Activated CD8-positive, alpha-beta memory T cell treated with anti-CD3 and anti-CD28 coated beads for 1 hour (primary cell): ENCODE measurements at places on chromosomes 12 and 14.

DNA sequence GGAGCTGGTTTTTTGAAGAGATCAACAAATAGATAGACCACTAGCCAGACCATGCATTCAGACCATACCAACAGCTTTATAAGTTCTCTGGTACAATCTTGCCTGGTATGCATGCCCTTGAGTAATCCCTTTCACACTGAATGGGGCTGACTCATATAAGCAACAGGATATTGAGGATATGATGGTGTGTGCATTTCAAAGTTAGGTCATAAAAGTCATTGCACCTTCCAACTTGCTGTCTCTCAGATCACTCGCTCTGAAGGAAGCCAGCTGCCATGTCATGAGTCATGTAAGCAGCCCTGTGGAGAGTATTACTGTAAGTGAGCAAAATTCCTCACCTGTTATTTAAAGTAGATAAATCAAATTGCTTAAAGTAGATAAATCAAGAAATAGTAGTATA lies 45.0 kb upstream of the OR6J1 start:
- no peak for DNase-seq

DNA sequence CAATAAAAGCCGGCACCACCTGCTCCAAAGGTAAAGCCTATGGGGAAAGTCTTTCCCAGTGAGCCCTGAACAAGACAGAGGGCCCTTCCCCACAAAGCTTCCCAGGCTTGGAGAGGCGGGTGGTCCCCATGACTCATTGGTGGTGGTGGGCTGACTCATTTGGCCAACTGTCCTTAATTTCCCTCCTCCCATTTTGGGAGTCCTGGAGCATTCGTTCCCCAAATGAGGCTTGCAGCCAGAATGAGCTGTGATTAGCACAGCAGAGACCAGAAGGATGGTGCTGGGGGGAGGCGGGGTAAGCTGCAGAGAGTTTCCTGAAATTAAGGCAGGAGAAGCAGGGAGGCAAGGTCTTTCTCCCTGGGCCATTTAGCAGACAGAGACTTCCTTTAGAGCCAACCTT lies 241.7 kb downstream of the DPF3 start:
- no peak for DNase-seq

DNA sequence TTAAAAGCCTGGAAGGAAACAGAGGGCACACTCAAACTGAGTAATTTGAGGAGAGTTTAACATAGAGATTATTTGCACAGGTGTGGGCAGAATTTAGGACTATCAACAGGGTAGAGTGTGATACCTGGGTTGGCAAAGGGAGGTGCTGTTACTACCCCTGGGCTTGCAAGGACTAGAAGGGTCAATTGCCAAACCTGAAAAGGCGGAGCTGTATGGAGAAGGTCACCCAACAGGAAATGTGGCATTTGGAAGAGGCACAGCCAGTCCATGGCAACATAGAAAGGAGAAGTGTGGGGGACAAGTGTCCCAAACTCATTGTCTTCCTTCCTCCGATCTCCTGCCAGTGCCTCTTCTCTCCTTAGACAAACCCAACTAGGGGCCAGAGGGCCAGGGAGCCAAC lies 21.6 kb upstream of the MED13L start:
- DNase-seq = no peak

DNA sequence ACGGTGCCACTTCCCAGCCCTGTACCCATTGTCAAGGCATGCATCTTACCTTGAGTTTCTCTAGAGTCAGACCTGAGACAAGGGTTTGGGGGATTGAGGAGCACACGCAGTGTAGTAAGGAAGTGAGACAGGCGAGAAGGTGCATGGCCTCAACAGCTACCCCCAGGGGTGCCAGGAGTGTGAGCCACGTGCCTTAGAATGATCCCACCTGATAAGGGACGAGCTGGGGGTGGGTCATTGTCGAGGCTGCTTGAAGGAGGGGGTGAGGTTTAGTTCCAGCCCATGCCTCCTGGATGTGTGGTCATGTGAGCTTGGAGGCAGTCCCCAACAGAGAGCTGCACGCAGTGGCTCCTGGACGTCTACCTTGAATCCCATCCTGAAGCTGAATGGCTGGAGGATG lies 320.5 kb downstream of the VRK1 start:
- no peak for DNase-seq

- no peak for DNase-seq
Measured at GRCh38 chr14:31934767-31935266, 142.3 kb upstream of the ARHGAP5 start.

DNA sequence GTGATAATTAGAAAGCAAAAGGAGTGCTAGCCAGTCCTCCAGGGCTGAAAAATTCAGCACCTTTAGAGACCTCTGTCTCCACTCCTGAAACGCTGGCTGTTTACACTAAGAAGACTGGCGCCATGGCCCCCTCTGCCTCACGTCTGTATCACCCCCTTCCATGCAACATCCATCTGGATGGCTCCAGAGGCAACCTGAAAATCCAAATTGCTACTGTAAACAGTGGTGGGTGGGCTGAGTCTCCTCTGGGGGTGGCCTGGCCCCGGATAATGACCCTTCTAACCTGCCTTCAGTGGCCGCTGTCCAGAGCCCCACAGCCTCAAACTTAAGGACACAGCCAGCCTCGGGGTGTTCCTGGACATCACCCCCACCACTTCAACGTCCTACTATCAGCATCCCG lies 1.4 kb downstream of the PRKD1 start:
- DNase-seq = no peak

- DNase-seq = no peak
Measured at GRCh38 chr12:82645414-82645813, 41.3 kb upstream of the TMTC2 start.

GRCh38 chr12:95402096-95402495 lies 71.9 kb upstream of the METAP2 start:
- no peak for DNase-seq

GRCh38 chr12:111207761-111208160 lies 161.1 kb downstream of the PHETA1 start:
- DNase-seq = no peak

GRCh38 chr12:66594688-66595087 lies 84.2 kb downstream of the GRIP1 start:
- no peak for DNase-seq

DNA sequence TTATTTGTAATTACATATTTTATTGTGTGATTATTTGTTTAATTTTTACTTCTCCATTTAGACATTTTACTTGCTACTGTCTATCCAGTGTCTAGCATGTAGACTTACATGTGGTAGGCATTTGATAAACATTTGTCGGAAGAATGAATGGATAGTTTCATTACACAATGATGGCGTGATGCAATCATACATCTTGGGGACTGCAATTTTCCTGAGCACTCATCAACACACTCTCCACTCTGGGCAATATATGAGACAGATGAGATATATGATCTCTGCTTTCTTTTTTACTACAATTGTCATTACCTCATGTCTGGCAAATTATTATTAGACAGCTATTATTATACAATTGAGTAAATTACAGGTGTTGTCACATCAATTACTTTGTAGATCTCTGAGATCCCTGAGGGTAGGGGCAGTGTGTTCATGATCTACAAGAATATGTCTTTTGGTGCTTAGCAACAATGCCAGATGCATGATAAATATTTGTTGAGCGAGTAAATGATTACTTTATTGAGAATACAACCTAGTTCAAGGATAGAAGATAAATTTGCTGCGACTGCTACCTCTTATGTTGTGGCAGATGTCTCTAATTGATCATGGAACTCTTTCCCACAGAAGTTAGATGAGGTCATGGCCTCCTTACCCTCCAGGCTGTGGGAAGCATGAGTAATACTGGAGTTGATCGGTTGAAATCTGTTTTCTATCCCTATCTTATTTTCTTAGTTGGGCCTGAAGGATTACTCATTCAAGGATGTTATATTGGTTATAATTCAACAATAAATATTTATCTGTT lies 416.0 kb downstream of the LRIG3 start:
- no peak for DNase-seq

DNA sequence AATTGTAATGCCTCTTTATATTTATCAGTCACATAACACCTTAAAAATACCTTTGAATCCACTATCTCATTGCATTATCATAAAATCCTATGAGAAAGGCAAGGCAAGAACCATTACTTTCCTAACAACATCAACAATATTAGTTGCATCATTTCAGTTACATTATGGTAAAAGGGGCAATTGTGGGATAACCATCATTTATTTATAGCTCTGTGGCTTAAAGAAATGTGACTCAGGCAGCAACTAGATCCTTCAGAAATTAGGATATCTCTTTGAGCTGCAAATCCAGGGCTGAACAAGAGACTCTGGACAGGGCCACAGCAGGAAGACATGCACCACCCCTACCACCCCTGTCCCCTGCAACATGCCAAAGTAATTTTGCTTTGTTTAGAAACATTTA lies 36.4 kb downstream of the EPS8 start:
- no peak for DNase-seq

GRCh38 chr12:56753566-56753965 lies 1.4 kb upstream of the PRIM1 start:
- no peak for DNase-seq

DNA sequence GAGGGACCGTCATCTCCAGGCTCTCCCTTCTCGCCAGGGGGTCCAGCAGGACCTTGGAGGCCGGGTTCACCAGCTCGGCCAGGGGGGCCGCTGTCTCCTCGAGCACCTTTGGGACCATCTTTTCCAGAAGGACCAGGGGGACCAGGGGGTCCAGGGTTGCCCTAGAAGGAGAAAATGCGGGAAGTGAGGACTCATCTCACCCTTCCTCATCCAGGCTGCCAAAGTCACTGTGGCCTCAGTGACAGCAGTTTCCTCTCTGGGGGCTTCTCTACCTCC lies 15.1 kb downstream of the TMEM106C start:
- DNase-seq = no peak

DNA sequence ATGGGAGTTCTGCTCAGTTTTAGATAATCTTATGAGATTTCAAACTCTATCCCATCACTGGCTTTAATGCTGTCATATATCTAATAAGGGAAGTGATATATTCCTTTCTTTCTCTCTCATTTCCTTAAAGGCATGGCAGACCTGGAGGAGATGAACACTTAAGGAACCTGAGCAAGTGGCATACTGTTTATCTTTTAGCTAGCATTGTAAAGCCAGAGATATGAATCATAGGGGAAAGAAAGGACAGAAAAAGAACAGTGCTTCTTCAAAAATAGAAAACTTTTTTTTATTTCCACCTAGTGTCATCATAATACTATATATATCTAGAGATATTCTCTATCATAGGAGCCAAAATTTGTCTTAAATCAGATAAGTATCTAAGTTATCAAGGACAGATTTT lies 68.3 kb upstream of the PSMA6 start:
- DNase-seq = no peak

GRCh38 chr14:24913746-24914145 lies 136.2 kb downstream of the STXBP6 start:
- no peak for DNase-seq

DNA sequence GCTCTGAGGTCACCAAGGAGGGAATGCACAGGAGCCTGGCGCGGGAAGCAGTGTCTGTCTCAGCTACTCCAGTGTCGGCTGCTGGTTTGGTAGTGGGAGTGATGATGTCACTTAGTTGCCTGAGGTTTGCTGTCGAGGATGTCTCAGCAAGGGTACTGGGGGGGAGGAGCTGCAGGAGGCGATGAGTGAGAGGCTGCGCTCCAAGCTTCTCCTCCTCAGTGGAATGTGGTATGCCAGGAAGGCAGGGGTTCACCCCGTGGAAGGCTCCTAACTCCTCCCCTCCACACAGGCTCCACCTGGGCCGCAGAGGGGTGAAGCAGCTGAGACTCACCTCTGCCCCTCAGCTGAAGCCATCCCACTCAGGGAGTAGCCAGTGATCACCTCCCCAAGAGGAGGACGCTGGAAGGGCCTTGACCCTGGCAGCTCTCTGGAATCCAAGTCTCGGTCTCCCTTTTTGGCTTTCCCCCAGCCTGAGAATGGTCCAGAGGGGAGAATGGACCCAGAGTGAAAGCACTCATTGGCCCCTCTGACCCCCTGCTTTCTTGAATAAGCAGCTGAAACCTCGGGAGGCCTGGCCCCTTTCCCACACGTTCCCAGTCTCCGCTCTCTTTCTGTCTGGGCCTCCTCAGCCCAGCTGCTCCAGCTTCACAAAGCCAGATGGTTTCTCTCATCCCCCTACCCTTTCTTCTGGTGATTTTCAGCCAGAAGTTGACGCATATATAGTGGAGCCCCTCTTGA lies 178.9 kb upstream of the FKBP4 start:
- no peak for DNase-seq

GRCh38 chr12:131555197-131555846 lies 155.6 kb upstream of the SFSWAP start:
- no peak for DNase-seq

DNA sequence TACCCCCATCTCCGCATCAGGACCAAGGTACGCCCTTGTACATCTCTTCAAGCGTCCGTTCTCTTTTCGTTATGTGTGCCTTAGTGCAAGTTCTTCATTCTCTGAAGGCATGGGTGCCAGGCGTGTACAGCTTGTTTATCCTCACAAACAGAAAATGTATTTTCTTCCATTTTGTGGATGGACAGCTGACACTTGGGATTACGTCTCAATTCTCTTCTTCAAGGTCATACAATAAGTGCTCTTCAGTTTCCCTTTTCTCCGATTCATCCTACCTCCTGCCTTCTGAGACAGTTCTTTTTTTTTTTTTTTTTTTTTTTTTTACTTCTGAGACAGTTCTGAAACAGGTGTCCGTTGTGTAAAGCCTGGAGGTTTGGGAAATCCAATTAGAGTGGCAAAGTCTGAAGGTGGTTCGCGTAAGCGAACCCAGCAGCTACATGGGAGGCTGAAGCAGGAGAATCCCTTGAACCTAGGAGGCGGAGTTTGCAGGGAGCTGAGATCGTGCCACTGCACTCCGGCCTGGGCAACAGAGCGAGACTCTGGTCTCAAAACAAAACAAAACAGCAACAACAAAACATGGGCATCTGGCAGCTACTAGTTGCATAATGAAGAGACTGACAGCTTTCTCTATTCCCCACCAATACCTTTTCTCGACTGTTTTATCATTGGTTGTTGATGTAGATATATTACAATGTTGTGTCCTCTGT lies 734 bp downstream of the COX6A1 start:
- no peak for DNase-seq

- DNase-seq = no peak
Measured at GRCh38 chr12:1059162-1059561, 68.1 kb downstream of the ERC1 start.

- no peak for DNase-seq
Measured at GRCh38 chr12:33649992-33650391, 210.4 kb upstream of the SYT10 start.

DNA sequence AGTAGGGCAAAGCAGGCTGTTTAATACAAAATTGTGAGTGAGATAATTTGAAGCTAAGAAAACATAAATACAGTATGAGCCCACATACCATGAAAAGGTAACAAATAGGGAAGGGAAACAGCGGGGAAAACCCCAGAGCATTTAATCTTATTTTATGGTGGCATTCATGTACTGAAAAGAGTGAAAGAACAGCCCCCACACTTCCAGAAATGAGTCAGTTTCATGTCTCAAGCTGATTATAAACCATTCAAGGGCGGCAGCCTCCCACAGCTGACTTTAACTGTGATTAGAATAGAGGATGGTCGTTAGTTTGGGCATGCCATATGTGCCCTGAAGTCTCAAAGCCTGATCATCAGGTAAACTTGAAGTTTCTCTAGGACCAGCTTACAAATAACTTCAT lies 64.5 kb downstream of the FOXG1 start:
- no peak for DNase-seq

DNA sequence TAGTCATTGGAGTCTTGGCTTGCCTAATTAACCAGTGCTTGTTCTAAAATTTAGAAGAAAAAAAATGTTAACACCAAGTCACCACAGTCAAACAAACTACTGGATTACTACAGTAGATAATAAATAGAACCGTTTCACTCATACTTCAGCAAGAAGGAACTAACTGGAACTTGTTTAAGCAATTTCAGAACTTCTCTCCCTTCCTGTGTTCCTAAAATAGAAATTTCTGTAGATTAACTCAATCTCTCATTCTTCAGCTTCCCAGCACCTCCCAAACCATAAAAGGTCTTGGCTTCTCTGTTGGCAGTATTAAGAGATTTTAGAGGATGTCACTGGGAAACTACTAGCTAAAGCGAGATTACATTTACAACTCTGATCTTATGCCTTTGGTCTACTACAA lies 18.6 kb downstream of the GNS start:
- DNase-seq = no peak
